ENCODE measurements at places on chromosomes 13 and 19.

DNA sequence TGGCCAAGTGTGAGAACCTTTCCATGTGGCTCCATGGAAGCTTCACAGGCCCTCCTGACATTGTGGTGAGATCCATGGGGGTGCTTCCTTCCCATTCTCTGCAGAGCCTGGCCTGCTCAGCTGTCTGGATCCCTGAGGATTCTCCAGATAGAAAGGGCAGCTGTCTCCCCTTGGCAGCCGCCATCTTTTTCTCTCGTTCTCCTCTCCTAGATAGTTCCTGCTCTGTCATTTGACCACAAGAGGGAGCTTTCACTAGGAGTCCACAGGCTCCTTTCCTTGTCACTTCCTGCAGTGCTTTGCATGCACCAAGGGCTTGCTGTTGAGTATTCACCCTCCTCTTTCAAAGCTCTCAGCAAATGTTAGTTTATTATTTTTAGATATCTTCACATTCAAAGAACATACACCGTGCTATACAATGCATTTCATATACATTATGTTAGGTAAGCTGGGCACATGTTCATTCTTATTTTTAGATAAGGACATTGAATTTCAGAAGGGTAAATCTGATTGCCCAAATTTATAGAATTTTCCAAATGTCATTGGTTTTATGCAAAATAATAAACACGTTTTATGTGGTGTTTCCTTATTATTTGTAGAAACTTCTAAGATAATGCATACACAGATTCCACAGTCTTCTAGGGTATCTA is 133.2 kb downstream of the FRY start:
- DNase-seq = peak; percentile 46

GRCh38 chr19:55855160-55855559 is 18.8 kb downstream of the NLRP4 start:
- DNase-seq = no peak

- no peak for DNase-seq
Measured at GRCh38 chr13:67554286-67554685, 324.1 kb upstream of the PCDH9 start.

- no peak for DNase-seq
Measured at GRCh38 chr19:39342647-39343305, 555 bp downstream of the SAMD4B start.

DNA sequence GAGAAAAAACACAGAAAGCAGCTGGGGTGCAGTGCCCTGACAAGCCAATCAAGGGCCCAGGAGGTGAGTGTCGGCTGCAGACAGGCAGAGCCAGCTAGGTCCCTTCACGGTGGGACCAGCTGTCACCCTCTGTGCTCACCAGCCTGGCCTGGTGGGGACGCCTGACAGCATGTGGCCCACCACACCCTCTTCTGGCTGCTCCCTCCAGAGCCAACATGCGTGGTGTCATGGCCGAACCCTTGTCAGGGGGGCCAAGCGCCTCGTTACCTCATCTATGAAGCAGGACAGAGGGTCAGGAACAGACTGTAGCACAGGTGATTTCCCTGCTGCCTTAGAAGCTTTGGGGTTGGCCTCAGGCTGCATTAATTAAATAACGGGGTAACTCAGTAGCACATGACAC is 40.0 kb upstream of the ISYNA1 start:
- DNase-seq = no peak

DNA sequence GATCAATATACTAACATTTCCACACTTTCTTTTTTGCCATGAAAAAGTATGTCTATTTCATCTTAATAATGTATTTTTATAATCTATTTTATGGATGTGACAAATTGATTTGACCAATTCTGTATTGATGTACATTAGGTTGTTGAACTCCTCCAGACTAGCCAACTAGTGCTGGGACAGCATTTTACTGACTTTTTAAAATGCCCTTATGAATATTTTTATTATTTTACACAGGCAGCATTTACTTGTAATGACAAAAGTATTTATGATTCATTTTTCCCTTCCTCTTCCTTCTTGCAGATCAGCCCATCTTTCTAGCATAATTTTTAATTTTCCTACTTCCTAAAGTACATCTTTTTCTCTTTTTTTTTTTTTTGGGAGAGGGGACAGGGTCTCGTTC is 918 bp upstream of the FUZ start:
- DNase-seq = no peak

DNA sequence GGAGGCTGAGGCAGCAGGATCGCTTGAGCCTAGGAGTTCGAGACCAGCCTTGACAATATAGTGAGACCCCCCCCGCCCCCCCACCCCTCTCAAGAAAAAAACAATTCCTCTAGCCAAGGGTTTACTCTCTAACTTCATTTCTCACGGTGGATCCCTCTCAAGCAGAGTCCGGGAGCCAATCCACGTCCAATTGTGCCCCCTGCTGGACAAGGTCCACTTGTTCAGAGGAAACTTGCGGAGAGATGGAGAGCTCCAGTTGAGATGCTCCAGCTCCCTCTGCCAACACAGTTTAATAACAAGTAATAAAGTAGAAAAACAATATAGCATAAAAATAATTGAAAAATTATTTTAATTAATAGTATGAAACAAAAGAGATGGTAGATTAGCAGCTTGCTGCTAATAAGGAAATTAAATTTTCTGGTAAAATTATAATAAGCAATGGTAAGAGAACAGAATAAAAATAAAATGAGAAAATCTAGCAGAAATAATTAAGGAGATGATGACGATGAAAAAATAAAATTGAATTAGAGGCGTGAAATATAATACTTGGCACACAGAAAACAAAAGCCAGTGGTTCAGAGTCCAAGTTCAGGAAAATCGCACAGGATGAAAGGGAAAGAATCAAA is 14.5 kb upstream of the SIGLEC14 start:
- DNase-seq = peak; percentile 88

GRCh38 chr19:46970815-46971214 is 48.8 kb upstream of the NPAS1 start:
- DNase-seq = no peak

DNA sequence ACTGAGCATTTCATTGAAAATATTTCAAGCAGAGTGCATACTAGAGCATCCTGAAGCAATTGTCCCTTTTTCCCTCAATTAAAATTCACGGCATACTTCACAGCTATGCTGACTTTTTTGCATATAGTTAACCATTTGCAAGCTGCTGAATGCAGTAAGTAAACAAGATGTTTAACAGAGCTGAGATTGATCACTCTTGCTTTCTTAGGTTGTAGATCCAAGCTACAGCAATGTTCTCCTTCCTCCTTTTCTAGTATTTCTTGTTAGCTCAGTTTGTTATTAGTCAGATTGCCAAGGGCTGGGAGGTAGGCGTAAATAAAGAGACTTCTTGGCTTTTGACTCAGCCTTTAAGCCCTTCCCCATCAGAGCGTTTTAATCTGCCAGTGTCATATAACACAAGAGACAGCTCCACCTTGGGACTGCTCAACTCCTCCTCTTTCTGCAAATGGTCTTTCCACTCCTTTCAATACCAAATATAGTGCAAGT is at the start of gene SLITRK6:
SLITRK6 (minus strand) TSS at position 323 of the 486 bp plus-strand sequence. CDS start 2,911 bp downstream, outside the sequence.
- no peak for DNase-seq

- DNase-seq = no peak
Measured at GRCh38 chr13:30045916-30046704, 195.7 kb upstream of the UBL3 start.

DNA sequence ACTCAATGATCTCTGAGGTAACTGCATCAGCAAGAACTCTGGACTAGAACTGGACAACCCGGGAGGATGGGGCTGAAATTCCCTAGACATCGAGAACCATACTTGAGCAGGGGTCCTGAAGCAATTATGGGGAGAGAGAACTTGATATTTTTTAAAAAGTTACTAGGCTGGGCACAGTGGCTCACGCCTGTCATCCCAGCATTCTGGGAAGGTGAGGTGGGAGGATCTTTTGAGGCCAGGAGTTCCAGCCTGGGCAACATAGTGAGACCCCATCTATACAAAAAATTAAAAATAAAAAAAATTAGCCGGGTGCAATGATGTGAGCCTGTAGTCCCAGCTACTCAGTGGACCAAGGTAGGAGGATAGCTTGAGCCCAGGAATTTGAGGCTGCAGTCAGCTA is 2.3 kb upstream of the DNAJB1 start:
- DNase-seq = no peak
